ENCODE measurements at places on chromosomes 5 and 9.

DNA sequence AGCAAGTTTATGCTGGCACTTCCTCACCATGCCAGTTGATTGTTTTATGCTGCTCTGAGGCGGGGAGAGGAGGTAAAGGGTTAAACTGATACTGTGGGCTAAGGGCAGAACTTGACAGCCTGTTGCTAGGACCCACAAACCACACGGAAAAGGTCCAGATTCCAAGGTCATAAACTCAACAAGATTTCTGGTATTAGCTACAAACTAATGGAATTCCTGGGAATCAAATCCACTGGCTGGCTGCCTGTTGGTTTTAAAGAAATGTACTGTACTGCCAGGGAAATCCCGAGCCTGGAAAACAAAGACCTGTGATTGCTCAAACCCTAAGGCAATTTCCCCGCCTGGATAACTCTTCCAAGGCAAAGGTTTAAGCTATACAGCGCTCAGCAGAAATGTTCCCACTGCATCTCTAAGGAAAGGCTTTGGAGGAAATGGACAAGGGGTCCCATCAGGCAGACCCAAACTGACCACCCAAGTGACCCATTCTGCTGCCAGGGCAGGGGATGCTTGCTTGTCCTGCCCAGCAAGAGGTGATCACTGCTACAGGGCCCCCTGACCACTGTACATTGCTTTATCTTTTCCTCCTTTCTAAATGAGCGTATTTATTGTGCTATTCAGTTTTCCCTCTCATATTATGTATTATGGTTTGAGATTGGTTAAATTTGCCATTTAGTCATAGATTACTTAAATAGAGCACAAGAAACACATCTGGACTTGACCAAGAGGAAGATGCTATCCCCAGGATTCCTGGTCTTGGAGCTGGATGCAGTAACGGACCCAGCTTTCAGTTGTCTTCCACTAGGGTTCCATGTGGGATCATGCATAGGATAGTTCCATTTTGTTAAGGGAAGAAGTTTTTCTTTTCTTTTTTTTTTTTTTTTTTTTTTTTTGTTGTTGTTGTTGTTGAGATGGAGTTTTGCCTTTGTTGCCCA, 124.3 kb downstream of the SUSD1 start:
- DNase-seq, result no peak

- DNase-seq, result no peak
Observed at GRCh38 chr9:33351547-33351946, 50.8 kb downstream of the AQP7 start.

DNA sequence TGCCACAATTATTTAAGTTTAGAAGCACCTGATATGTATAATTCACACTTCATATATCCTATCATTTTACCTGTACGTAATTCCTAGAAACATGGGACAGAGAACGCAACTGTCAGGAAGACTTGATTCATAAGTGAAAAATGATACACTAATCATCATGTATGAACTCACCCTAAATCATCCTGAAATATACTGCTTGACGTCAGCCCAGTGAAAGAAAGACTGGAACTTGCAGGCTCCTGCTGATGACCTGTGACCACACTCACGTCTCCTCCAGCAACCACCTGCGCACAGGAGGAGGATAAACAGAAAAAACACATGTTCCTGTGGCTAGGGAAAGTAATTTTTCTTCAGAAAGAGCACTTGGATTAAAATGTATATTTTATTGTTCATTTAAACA, 169.7 kb downstream of the MPDZ start:
- DNase-seq, result no peak

GRCh38 chr5:103475629-103476240, 86.9 kb downstream of the NUDT12 start:
- no peak for DNase-seq

DNA sequence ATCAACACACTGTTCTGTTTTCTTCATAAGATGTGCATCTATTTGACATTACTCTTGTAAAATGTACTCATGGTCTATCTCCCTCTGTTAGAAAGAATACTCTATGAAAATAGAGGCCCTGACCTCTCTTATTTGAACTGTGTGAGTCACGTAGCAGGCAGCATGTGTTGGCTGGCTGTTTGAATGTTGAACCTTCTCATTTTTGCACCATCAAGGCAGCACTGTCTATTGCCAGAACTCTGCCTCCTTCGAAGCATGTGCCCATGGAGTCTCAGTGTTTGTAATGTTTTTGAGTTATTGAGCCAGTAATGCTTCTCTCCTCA, 144.4 kb downstream of the ALDH1A1 start:
- no peak for DNase-seq
